ENCODE measurements at places on chromosomes 12 and 14.

DNA sequence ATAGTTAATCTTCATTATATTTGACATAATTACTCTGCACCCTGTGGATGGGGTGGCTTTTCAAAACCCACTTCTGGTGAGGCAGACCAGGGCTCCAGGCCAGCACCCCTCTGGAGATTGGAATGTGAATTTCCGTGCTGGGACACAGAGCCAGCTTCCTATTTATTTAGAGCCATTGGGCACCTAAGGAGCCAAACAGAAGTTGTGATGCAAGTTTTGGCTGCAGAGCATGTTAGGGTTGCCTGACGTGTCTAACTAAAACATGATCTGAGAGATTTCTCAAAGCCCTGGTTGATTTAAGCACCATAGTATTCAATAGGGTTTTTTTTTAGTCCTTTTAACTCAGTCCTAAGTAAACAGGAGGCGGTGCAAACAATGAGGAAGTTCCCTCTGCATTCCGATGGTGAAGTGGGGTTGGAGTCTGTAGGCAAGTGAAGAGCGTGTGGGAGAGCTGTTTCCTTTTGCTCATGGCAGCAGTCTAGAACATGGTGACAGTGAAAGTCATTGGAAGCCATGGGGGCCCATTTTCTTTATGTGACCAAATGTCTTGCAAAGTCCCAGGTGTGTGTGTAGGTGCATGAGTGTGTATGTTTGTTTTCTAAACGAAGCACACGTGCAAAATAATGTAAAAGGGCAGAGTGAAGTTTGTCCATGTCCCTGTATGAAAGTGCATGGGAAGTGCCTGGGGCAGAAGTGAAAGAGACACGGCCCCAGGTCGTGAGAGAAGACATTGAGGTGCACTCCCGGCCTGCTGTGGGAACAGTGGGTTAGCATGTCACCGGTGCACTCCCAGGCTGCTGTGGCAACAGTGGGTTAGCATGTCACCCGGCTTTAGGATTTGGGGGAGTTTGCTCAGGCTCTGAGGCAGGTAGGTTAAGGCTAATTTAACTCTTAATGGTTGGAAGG lies 117.7 kb downstream of the PRKCH start:
- DNase-seq: no peak

GRCh38 chr12:47735649-47736048 lies 10.4 kb upstream of the ENDOU start:
- no peak for DNase-seq

- DNase-seq: no peak
Measured at GRCh38 chr12:46264057-46264456, 4.8 kb downstream of the SLC38A1 start.

- DNase-seq: no peak
Measured at GRCh38 chr12:103965255-103965589, 450 bp upstream of the TDG start.

DNA sequence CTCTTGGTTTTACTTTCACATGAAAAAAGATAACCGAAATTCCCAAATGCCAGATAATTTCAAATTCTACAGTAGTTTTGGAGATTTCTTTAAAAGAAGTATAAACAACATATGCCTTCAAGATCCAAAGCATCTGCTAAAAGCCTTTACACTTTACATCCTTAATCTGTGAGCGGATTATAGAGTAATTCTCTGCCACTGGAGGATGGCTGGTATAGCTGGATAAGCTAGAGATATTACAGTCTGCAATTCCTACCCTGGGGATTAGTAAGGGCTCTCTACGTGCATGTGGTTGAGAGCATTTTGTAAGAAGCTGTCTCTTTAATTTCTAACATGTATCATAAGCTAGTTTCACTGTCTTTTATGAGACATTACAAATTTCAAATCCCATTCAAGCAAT lies 240.3 kb upstream of the HMGA2 start:
- no peak for DNase-seq

- DNase-seq: no peak
Measured at GRCh38 chr12:79911889-79912656, 22.8 kb downstream of the PPP1R12A start.

GRCh38 chr14:104350463-104351185 lies 212.2 kb downstream of the KIF26A start:
- DNase-seq: peak; percentile 65
